ENCODE measurements at places on chromosomes 11 and 22.

- DNase-seq, result no peak
Measured at GRCh38 chr11:111633248-111633647, 31.0 kb downstream of the SIK2 start.

GRCh38 chr11:18332891-18333290 is 10.5 kb downstream of the GTF2H1 start:
- no peak for DNase-seq

- DNase-seq, result no peak
Measured at GRCh38 chr22:33051960-33052839, 6.0 kb downstream of the SYN3 start.

DNA sequence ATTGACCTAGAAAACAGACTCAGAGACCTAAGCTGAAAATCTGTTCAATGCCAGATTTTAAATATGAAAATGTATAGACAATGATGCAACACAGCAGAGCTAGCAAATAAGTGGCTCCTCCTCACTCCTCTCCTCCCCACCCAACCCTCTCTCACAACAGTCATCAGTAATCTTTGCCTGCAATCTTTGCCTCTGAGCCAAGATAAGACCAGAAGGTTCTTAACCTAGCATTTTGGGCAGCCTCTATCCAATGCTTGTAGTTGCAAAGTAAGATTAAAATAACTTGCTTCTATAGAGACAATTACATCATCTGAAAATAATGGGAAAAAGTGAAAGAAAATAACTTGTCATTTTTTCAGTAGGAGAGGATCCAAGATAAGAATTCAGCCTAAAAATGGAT is 117.3 kb downstream of the PARVA start:
- DNase-seq, result no peak

GRCh38 chr11:28521075-28521474 is 412.9 kb downstream of the METTL15 start:
- DNase-seq, result no peak

DNA sequence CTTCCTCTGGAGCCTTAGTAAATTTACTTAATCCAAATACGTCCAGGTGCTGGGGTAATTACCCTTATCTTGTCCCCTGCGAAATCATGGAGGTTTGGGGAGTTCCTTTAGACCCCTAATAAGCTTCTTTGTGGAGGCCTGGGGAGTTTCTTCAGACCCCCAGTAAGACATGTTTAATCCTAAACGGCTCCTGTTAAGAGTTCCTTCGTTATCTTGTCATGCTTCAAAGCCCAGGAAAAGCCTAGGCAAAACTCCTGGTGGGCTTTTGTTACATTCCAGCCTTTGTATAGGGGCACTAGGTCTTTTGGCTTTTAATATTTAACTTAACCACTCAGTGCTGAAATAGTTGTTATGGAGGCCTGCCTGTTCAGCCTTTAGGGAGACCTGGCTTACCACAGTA is 18.1 kb upstream of the PAMR1 start:
- DNase-seq, result no peak

GRCh38 chr11:65417702-65418430 is 4.7 kb upstream of the NEAT1 start:
- DNase-seq, result no peak

DNA sequence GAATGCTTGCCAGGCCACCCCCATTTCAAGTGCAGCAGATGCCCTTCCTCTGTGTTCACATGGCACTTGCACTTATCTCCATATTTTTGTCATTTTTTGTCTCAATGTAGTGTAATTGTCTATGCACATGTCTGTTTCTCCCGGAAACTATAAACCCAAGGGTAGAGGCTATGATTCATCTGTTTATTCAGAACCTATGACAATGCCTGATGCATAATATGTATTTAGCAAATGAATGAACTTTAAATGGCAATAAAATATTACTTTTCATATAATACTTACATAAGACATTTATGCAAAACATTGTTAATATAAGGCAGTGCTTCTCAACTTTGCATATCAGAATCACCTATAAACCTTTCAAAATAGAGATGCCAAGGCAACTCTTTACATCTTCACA is 6.7 kb downstream of the PAK1 start:
- no peak for DNase-seq

GRCh38 chr11:129410395-129410960 is 34.8 kb downstream of the BARX2 start:
- DNase-seq, result no peak

GRCh38 chr11:44988981-44989635 is 38.4 kb upstream of the TP53I11 start:
- no peak for DNase-seq

DNA sequence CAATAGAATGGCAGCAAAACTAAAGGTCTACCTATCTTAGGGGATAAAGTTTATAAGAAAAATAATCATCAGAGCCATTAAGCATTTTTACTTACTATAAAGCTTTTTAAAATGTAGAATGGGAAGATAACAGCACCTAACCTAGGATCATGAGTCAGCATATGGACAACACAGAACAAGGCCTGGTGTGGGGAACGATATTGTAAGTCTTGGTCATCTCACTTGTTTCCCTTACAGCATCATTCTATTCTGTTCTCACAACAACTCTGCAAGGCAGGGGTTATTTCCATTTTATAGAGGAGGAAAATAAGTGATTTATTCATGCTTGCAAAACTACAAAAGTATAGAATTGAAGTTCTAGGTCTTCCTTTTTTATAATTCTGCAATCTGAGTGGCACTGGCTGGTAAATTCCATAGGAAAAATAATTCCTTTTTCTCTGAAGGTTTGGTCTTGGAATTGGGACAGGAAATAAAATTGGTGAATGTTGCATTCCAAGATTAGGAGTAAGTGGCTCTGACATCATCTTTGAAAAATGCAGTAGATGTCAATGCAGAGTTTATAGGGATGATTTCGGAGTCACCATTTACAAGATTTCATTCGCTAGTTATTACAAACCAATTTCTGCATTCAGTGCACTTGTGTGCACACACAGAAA is 423.0 kb downstream of the DYNC2H1 start:
- DNase-seq, result no peak

DNA sequence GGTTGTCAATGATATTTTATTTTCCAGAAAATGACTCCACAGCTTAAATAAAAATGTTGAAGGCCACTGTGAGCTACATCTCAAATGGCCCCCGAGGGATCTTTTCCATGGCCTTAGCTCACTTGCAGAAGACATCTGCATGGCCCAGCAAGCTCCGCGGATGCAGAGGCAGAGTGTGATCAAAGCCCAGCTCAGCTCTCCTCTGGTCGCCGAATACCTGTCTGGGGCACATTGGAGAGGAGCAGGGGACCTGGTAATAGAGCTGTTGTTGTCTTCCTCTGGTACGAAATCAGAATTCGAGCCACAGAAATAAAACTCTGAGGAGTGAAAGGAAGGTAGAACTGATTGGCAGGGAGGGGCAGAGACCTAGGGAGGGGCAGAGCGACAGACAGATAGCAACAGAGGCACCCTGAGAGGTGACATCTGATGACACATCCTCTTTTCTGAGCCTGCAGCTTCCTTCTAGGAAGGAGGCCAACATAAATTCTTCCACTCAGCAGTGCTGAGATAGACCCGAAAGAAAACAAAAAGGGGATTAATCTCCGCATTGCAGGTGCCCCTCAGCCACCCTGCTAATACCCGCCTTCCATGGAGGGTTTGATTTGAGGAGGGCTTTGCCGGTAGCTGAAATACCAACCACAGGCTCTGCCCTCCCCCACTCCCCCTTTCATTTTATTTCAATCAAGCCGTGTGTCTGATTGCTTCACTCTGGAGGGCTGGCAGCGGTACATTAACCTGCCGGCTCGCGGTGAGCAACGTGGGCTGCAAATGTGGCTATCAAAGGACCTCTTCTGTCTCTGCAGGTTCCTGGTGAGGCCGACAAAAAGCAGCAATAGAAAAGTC is 759.4 kb downstream of the OPCML start:
- no peak for DNase-seq

DNA sequence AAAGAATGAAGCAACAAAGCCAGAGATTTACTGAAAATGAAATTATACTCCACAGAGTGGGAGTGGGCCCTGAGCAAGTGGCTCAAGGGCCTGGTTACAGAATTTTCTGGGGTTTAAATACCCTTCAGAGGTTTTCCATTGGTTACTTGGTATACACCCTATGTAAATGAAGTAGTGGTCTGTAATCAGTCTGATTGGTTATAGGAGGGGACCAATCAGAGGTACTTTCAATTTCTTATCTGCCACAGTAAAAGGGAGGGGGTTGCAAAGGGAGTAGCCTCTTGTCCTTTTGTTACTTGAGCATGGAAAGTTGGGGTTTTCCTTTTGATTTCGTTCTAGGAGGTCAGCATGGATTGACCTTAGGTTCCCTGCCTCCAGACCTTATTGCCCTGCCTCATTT is 63.5 kb downstream of the ATM start:
- no peak for DNase-seq

DNA sequence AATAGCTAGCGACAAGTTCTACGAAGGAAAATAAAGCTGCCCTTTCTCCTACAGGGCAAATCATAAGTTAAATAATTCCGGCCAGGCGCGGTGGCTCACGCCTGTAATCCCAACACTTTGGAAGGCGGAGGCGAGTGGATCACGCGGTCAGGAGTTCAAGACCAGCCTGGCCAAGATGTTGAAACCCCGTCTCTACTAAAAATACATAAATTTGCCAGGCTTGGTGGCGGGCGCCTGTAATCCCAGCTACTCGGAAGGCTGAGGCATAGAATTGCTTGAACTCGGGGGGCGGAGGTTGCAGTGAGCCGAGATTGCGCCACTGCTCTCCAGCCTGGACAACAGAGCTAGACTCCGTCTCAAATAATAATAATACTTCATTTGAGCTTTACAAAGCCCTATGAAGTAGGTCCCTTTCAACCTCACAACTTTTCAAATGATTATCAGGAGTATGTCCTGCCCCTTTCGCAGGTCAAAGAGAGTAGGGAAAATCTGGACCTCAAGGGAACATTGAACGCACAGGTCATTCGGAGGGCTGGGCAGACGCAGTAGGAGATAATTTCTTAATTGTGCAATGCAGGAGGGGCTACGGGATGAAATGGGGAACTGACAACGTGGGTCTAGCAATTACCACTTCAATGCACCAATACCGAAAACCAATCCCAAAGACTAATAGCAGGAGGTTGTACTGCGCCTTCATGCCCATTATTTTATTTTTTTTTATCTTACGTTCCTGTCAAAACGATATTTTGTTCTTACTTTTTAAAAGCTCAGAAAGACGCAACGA is 590 bp downstream of the COMMD9 start:
- no peak for DNase-seq

- DNase-seq, result no peak
Measured at GRCh38 chr11:26960281-26960680, 33.6 kb upstream of the FIBIN start.

DNA sequence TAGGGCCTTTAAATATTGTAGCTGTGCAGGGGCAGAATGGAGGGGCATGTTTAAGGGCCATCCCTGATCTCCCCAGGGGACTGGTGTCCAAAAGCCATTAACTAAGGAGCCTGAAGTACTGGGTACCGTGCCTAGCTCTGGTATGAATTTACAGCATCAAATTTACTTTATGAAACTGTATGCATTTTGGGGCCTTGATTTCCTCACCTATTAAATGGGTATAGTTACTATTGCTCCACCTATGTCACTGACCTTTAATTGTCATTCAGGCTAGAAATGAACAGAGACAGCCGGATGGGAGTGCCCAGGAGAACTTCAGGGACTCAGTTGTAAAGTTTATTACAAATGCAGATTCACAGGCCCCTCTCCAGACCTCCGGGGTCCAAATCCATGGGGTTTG is 11.8 kb upstream of the TP53I11 start:
- no peak for DNase-seq

- DNase-seq, result no peak
Measured at GRCh38 chr11:72228229-72228843, 3.8 kb downstream of the INPPL1 start.
